ENCODE measurements at places on chromosomes 3 and 15.

DNA sequence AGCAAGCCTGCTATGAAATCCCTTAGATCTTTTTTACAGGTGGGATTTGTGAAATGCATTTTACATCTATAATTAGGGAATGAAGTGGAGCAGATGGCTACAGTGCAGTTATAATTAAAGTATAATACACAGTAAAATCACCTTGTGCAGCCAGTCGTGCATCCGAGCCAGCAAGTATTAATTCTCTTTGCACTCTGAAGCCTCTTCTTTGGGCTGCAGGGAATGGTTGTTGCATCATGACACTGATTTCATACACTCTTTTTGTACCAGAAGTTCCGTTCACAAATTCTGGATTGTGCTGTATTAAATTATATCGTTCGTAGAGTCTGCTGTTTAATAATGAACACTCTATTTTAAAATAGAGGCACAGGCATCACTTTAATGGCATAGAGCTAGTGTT, 28.7 kb upstream of the TP63 start:
- DNase-seq, result no peak

GRCh38 chr3:31776016-31776415, 205.0 kb downstream of the OSBPL10 start:
- DNase-seq, result no peak

DNA sequence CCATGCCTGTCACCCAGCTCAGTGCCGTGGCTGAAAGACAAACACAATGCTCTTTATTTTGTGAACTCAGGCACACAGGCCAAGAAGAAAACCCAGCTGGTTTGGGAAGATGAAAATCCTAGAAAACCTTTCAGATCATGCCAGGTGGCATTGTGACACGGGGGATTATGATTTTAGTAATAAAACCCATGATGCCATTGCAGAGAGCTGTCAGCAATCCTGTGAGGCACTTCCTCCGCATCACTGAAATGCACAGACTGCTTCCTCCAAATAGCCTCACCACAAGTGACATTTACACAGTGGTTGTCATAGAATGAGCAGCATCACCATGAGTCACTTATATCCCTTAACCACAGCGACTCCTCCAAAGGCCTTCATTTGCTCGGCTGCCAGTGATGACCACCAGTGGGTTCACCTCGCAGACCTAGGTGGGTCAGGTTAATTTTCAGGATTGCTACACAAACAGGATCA, 22.7 kb downstream of the ABHD6 start:
- DNase-seq, result no peak

DNA sequence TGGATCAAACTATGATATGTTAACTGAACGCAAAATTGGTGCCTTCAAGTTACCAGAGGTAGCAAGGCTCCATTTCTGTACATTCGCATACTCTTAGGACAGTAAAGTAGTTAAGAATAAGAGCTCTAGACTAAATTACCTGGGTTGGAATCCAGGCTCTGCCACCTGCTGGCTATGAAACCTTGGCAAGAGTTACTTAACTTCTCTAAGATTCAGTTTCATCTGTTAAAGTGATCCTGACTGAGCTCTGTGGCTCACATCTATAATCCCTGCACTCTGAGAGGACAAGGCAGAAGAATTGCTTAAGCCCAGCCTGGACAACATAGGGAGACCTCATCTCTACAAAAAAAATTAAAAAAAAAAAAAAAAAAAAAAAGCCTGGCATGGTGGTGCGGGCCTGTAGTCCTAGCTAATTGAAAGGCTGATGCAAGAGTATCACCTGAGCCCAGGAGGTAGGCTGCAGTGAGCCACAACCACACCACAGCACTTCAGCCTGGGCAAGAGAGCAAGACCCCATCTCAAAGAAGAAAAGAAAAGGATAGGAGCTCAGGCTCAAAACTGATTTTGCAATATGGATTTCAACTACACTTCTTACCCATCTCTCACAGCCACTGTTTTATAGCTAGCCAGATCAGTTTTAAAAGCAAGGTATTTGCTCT, 21.3 kb downstream of the GSK3B start:
- DNase-seq, result no peak

- DNase-seq, result no peak
Measured at GRCh38 chr3:160136421-160136820, 88.8 kb upstream of the C3orf80 start.

DNA sequence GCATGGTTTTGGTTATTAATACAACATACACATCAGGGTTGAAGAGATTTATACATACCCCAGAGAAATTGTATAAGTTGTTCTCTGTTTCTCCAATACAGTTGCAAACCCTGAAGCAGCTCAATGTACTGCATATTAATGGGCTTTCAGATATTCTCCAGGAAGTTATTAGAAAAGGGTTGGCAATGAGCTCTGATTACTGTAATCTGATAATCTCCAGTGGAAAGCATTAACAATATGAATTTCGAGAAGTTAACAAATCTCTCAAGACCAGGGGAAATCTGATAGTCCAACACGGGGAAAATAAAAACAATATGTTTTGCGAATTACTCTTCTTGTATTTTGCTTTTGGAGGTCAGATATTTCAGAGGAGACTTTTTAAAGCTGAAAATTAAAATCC, 950.1 kb downstream of the TBL1XR1 start:
- DNase-seq, result no peak

GRCh38 chr15:67098768-67099282, 33.4 kb downstream of the SMAD3 start:
- DNase-seq, result no peak

- DNase-seq, result no peak
Measured at GRCh38 chr3:166446291-166446690, 609.1 kb upstream of the BCHE start.
